ENCODE measurements at places on chromosomes 7 and 10.
A peak's percentile ranks its signal among the peaks of the same experiment; 100 is the strongest.

DNA sequence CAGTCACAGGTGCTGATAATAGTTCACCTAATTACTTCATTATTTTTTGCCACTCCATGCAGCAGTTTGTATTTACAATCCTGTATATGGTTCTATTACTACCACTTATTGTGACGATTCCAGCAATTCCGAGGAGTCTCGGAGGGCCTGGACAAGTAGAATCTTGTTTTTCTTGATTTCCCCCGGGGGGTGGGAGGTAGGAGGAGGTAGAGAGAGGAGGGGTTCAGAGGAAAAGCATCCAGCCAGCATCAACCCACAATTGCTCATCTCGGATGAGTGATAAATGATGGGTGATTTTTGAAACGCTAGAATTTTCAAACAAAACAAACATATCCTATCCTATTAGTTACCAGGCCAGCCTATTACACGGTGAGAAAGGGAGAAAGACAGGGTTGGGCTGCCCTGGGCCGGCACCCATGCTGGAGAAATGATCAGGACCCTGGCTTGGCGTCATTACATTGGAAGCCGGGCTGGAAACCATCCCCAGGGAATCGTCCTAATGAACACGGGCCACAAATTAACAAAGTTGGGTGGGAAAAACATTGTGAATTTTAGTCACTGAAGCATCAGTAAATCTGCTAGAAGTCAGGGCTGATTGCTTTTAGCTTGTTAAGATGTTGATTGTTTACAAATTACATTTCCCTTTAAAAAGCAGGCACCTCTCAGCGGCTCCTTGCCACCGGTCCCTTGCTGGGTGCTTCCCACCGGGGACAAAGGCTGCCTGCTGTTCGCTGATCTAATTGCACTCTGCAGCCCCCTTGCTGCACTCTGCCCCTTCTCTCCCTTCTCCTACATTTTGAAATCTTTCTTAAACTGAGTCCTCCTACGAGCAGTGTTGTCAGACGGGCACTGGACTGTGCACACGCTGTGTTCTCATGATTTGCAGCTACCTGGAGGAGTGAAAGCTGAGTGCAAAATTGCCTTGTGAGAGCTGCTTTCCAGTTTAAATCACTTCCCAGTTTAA lies 95.5 kb downstream of the FAM204A start:
- peak; percentile 59 for DNase-seq

DNA sequence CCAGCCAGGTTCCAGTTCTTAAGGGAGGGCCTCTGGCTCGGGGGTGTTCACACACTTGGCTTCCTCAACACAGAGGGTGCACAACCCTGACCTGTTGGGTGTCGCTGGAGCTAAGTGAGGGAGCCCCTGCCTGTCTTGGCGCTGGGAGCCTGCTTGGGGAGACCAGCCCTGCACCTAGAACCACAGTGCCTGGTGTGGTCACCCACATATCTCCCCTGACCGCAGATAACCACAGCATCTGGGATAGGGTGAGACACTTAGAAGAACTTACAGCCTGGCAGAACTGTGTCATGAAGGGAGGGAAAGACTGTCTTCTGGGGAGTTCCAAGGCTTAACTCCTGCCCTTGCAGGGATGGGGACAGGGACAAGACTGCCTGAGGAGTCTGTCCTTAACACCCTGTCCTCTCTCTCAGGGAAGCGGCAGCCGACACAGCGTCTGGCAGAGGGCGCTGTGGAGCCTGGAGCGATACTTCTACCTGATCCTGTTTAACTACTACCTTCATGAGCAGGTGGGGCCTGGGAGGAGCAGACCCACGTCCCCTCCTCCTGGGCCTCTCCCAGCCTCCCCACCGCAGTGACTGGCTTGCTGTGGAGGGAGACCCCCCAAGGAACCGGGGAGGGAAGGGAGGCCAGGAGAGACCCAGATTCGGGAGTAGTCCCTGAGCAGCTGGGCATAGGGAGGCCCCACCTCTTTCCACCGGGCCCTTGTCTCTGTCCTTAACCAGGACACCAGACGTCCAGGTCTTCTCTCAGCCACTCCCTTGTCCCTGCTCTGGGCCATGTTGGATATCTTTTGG lies 59.0 kb downstream of the PALD1 start:
- DNase-seq = peak; percentile 92

DNA sequence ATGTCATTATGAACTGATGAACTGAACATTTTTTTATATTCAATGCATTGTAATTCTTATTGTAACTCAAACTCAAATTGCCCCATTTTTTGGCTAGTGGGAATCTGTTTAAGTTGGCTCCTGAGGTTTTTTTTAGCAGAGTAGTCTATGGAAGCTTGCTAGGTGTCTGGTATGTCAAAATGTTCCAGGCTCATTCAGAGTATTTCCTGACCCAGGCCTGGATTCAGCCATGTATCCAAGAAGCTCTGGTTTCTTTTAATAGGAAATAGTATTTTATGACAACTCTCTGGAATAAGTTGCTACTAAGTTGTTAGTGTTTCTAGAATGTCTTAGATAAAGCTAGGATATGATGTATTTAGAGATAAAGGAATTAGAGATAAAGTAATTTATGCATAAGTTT lies 288.0 kb downstream of the ARL4A start:
- no peak for DNase-seq

- no peak for DNase-seq
These were observed 185.7 kb upstream of the AUTS2 start for GRCh38 chr7:69412331-69413146.

GRCh38 chr7:28406192-28406591 lies 6.1 kb upstream of the CREB5 start:
- DNase-seq = peak; percentile 61

DNA sequence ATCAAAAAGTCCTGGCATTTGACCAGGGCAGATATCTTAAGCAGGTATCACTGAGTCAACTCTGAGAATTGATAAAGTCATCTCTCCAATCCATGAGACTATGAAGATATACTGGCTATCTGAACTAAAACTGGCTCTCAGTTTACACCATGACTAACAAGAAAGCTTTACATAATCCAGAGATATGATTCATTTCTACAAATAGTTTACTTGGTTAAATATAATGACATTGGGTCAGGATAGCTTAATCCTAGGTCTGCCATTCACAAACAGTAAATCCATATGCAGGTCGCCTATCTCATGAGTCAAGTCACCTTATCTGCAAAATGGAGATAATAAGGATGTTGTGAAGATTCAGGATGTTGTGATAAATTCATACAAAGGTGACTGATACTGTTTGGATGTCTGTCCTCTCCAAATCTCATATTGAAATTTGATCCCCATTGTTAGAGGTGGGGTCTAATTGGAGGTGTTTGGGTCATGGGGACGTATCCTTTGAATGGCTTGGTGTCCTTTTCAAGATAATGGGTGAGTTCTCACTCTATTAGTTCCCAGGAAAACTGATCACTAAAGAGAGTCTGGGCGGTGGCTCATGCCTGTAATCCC lies 117.4 kb downstream of the JMJD1C start:
- no peak for DNase-seq

DNA sequence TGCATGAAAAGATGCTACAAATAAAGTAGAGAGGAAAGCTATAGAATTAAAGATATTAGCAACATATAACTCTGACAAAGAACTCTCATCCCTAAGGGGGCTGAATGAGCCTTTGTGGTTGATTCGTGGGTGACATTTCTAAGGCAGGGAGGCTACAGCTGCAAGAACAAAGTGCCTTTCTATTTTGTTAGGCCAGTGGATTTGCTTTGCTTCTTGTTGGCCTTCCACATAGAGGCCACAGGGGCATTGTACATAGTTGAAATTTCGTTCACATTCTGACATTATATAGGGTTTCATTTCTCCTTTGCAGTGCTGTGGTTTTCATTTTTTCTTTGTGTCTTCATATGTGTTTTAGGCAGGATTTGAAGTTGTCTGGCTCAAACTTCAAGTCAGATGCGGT lies 819.2 kb upstream of the C7orf33 start:
- DNase-seq = no peak

DNA sequence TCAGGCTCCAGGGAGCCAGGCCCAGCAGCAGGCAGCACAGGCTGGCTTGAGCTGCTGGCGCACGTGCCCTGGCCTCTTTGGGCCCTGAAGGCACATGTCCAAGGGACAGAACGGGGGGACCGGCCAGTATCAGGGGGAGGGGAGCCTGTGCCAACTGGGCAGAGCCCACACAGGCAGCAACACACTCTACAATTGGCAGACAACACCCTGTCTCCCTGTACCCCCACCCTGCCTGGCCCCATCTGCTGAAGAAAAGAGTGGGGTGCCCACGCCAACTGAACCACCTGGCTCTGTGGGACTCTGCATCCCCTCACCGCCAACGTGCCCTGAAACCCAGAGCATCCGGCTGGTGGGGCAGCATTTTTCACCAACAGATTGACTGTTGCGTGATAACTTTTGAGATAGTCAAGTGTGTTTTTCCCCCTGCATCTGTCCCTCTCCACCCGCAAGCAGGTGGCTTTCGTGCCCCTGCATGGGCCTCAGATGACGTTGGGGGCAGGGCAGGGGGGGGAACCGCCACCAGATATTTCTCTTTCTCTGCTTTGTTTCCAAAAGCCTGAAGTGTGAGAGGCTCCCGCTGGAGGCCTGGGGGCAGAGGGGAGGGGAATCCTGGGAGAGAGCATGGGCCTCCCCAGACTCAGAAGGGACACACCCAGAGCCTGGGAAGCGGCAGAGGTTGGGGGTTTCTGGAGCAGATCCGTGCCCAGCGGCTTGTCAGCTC lies 21.8 kb downstream of the SLIT1 start:
- peak; percentile 61 for DNase-seq

GRCh38 chr10:104036518-104037260 lies 49.0 kb downstream of the COL17A1 start:
- DNase-seq = peak; percentile 29

- DNase-seq = no peak
These were observed 224.3 kb upstream of the PHYHIPL start for GRCh38 chr10:58952162-58952601.

DNA sequence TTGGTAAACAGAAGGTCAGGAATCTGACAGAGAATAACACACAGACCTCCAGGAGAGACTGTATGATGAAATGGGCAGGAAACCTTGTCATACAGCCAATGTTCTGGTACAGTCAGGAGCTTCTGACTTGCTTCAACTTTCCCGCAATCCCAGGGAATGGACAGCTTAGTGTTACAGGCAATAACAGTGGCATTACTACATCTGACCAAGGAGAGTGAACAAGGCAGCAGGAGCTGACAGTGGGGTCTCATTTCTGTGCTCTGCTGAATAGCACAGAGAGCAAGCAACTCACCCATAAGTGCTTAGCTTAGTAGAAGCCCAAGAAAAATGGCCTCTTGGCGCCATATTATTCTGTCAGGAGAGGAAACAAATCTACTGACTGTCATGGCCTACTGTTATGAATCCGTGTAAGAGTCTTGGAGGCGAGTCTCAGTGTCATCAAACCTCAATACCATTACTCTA lies 186.2 kb upstream of the MTPN start:
- DNase-seq = no peak

Data from H7 (cell line).